Lower lobe of right lung (tissue), 2 donors: ENCODE measurements at places on chromosomes 4 and X. TPM values are rescaled to one million over a fixed set of nuclear protein-coding genes. Genes with fewer than 3 reads are reported as not detected.

GRCh38 chr4:158850371-158850770 is 81.5 kb downstream of the FNIP2 start:
- no peak for DNase-seq

SLC26A1 gene
- total RNA-seq, result 1.0 TPM

ITGB1BP2 gene
- 1.4 TPM for total RNA-seq

GRCh38 chrX:100944601-100945000 is 15.9 kb upstream of the XKRX start:
- DNase-seq, result no peak

GRCh38 chr4:111601671-111602070 is 543.6 kb upstream of the FAM241A start:
- no peak for DNase-seq

DNA sequence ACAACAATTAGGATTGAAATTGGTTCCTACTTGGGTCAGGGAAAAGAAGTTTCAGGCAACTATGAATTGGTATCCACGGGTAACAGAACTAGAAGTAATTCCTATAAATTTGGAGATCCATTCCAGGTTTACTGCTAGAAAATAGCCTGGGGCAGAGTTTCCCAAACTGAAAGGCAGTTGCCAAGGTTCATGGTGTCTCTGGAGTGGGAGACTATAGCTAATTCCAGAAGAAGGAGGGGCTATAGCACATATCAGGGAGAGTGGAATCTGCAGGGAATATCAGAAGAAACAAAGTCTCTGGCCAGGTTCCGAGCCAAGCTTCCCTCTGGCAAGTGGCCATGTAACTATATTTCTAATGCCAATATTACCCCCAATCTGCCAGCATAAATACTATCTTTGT is 166.3 kb downstream of the GALNTL6 start:
- no peak for DNase-seq

DNA sequence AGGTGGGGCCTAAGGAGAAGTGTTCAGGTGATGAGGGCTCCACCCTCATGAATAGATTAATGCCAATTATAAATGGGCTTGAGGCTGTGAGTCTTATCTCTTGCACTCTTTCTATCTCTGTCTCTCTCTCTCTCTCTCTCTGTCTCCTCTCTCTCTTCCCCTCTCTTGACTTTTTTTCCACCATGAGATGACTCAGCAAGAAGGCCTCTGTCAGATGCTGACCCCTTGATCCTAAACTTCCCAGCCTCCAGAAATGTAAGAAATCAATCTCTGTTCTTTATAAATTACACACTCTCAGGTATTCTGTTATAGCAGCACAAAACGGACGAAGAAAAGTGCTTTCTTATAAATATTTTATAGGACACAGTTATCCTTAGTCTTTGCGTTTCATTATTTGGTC is 184.9 kb upstream of the PCDH7 start:
- no peak for DNase-seq

GRCh38 chr4:147547314-147548056 is 66.6 kb downstream of the EDNRA start:
- no peak for DNase-seq

DNA sequence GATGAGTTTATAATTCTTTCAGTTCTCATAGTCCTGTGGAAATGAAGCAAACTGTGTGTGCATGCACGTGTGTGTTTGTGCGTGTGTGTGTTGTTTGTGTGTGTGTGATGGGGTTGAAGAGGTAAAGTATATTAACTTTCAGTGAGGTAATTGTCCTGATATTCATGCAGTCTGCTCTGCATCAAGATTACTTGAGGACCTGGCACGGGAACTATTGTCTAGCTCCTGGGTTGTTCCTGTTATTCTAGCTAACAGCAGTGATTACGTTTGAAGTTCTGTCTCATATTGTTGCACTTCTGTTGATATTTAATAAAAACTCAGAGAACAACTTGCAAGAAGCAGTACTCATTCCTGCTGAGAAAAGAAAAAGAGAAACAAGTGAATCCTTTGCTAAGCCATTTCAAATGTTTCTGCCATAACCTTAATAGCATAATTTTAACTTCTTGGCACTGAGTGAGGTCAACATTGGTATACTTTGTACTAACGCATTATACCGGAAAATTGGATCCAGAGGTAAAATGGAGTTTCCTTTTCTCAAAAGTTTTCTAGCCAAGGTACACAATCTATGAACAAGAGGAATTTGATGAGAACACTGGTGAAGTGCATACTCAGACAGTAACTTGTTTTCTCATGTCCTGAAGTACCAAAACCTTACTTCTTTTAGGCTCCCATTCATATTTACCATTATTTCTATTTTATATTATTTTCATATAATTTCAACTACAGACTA is 113.2 kb downstream of the SPCS3 start:
- no peak for DNase-seq

DNA sequence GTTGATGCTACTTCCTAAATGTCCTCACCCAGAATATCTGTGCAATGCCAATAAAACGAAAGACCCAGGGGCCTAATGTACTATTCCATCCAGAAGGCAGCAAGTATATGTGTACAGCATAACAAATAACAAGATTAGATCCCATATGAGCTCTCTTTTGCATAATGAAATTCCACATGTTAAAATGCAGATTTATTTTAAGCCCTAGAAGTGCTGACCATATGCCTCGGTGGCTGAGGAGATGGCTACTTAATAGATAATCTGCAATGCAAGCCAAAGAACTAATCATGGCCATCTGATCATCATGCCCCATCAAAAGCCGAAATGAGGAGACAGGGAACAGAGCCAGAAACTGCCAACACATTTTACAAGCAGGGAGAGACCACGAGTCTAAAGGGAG is 293.5 kb downstream of the KCNIP4 start:
- DNase-seq, result no peak

LINC00632 gene
- total RNA-seq, result 173 TPM

- DNase-seq, result peak; percentile 44
Observed at GRCh38 chrX:38561951-38562719, 793 bp downstream of the TSPAN7 start.

DNA sequence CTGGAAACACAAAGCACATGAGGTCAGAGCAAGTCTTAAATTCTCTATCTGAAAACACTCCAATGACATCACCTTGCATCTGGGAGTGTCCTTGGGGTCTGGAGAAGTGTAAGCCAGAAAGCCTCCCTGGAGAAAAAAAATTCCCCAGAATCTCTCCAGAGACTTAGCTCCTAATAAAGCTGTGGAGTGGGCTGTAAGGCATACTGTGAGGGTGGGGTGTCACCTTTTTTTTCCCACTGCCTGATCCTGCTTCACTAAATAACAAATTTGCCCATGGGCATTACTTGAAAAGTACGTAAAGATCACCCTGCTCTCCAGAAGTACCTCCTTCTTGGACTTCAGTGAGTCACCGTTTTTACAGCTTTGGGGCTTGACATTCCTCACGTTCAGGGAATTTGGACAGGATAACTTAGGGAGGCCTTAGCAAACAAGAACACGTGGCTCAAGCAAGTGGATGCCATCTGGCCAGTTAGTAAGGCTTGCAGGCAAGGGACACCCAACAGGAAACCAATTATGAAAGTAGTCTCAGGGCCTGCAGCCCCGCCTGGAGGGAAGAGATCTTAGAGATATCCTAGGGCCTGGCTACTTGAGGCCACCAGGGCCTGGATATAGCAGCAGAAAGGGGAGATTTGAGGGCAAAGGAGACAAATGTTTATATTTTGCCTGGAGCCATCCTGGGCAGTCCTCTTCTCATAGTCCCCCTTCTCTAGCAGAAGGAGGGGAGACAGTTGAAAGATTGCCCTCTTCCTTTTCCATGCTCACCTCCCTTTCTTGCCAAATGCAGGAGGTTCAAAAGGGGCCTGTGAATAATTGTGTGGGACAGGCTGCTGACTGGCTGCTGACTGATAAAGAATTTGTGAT is 60.1 kb upstream of the PLAC1 start:
- DNase-seq, result peak; percentile 49

DNA sequence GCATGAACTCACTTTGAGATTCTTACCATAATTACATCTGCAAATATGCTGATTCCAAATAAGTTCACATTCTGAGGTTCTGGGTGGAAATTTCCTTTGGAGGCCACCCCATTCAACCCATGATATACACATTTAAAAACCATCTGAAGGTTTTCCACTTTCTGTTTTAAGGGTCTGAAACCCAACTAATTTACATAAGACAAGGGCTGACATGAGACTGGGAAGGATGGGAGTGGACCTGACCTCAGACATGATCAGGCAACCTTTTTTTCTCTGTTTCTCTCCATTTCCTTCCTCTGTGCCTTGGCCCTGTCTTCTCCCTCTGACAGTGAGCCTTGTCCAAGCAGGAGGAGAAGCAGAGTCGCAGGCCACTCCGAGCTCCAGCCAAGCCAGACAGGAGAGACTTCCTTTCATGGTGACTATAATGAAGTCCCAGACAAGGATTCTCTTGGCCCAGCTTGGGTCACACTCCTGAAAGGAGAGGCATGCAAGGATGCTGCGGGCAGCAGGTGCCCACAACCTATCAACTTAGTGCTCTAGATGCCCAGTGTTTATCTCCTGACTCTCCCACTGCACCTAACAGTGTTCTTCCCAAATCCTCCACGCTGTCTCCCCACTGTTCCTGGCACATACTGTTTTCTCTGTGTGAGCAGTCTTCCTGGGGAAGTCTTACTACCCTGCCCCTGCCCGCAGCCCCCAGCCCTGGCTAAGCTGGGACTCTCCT is 39.9 kb downstream of the MSX1 start:
- DNase-seq, result no peak

DNA sequence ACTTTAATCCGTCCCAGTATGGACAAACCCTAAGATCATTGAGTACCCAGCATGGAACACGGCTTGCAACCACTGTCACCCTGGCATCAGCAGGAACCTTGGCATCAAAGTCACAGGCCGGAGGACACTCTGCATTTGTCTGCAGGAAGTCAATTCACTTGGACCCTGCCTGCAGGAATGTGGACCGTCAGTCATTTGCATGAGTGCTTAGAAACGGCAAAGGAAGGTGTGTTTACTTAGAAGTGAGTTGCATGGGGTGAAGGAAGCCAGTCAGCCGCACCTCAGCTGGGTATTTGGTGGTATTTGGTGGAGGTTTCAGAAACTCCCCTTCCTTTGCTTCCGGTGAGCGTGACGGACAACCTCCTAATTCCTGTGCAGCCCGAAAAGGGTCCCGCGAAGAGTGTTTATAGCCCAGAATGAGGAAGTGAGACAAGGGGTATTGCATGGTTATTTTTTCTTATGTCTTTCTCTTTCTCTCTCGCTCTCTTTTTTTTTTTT is 15.5 kb downstream of the P2RY8 start:
- DNase-seq, result no peak

FTSJ1 gene
- total RNA-seq, result 30.2 TPM

ETDA gene
- total RNA-seq, result not detected

HELT gene
- 0.97 TPM for total RNA-seq

GRCh38 chr4:176217510-176217909 is 22.1 kb upstream of the SPATA4 start:
- no peak for DNase-seq

GRCh38 chrX:153637121-153638040 is 9.6 kb upstream of the DUSP9 start:
- DNase-seq, result no peak

GATA1 gene
- 1.2 TPM for total RNA-seq

- DNase-seq, result no peak
Observed at GRCh38 chrX:151505796-151506195, 57.7 kb upstream of the PASD1 start.

GRCh38 chrX:149372866-149373265 is 132.2 kb downstream of the IDS start:
- no peak for DNase-seq

TMPRSS11B gene
- not detected for total RNA-seq

GRCh38 chr4:148881860-148882643 is 439.8 kb upstream of the NR3C2 start:
- DNase-seq, result no peak

USP26 gene
- total RNA-seq, result not detected

GLRA2 gene
- total RNA-seq, result not detected

GPR50 gene
- total RNA-seq, result not detected

DNA sequence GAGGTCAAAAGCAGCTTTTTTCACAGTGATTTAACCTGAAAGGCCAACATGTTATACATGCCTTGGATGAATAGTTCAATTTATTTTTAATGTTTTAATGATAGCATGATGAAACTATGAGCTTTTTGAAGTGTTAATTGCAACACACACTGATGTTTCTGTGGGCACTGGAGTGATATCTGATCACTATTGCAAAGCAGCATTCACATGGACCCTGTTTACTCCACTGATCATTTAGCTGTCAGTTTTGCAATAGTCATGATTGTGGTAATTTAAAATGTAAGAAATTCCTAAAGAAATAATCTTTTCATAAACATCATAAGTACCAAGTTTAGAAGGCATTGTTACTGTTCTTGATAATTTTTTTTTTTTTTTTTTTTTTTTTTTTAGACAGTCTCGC is 74.1 kb downstream of the ARSJ start:
- no peak for DNase-seq

C4orf51 gene
- total RNA-seq, result not detected

ZAR1 gene
- total RNA-seq, result not detected

DNA sequence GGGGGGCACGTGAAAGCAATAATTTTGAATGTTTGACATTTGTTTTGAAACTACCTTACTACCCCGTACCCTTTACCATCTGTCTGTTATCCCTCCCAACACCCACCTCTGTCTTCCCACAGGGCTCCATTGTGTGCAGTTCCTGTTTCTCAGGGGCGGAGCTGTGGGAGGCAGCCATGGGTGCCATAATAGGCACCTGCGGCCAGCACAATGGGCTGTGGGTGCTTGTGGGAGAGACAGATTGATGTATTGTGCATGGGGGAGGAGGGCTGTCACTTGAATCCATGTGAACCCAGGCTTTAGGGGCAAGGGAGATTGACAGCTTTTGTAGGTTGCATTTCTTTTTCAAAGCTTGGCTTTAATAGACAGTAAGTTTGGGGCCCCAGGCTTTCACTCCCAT is 122.6 kb upstream of the CXorf66 start:
- no peak for DNase-seq

DNA sequence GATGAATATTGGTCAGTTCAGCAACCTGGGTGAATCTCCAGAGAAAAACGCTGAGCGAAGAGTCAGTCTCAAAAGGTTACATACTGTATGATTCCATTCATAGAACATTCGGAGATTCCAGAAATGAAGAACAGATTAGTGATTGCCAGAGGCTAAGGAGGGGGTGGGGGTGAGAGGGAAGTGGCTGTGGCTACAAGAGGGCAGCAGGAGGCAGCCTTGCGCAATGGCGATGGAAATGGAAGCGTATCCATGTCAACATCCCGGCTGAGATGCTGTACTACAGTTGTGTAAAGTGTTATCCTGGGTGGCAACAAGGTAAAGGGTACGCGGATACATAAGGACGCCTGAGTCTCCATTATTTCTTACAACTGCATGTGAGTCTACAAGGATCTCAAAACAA is 18.0 kb downstream of the LYAR start:
- peak; percentile 81 for DNase-seq

GRCh38 chr4:145531223-145531622 is 49.6 kb downstream of the SMAD1 start:
- no peak for DNase-seq

DNA sequence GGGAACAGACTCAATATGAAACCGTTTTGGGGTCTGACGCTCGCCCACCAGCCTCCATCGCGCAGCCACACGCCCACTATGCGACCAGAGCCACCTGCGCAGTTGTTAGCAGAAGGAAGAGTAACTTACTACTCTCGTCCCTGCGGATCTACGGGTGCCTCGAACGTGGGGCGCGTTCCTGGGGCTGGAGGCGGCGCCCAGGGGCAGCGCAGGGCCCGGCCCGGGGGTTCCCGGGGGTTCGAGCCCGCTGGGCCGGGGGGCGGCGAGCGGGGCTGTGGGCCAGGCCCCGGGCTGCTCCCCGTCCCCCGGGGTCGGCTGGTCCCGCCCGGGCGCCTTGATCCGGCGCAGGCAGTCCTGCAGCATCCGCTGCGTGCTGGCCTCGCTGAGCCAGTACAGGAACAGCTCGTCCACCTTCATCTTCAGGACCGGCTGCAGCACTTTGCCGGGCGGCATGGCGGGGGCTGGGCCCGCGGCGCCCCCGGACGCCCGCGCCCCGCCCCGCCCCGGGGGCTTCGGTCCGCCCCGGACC is 404 bp downstream of the PPP2R3B start:
- DNase-seq, result no peak
